Muscle of leg (tissue), 16 donors: ENCODE measurements at places on chromosomes 1 and 21. TPM values are rescaled to one million over a fixed set of nuclear protein-coding genes. Genes with fewer than 3 reads are reported as not detected.

THEM5 gene
- total RNA-seq: not detected

MAP10 gene
- 2.9 TPM for total RNA-seq

FAM3B gene
- total RNA-seq: 0.27 TPM

LMOD1 gene
- 48.3 TPM for total RNA-seq

ZNF648 gene
- 0.04 TPM for total RNA-seq

KIRREL1 gene
- 26.2 TPM for total RNA-seq

GRCh38 chr1:109764561-109765482, 1.1 kb upstream of the EPS8L3 start:
- no peak for DNase-seq

GRCh38 chr1:159228554-159228953, 23.9 kb downstream of the ACKR1 start:
- DNase-seq: no peak

GRCh38 chr1:184191181-184191621, 139.7 kb downstream of the TSEN15 start:
- peak; percentile 98 for DNase-seq

GRCh38 chr1:81477710-81478109, 323.0 kb upstream of the ADGRL2 start:
- DNase-seq: peak; percentile 77

DNA sequence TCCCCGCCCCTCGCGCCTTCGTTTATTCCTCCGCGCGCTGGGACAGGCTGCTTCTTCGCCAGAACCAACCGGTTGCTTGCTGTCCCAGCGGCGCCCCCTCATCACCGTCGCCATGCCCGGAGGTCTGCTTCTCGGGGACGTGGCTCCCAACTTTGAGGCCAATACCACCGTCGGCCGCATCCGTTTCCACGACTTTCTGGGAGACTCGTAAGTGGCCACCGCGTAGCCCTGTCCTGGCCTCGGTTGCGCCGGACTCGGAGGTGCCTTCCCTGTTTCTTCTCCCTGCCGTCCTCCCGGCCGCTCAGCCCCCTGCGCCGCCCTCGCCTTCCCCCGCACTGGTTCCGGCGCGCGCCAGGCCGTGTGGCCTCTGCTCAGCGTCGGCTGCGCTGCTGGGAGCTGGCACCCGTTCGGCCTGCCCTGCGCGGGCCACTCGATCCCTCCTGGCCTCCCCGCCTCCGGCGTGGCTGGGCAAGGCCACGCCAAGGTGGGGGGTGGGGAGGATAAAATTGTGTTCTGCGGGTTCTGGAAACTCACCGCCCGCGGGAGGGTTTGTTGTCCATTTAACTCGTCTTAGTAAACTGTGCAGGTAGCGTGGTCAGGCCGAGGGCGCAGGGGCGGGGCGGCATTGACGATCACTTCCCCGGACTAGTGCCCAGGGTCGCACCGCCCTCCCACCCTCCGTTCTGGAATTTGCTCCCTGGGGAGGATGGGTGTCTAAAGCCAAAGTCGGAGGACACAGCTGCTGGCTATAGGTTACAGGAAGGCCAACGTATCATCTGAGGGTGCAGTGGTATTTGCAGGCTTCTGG, at the start of gene PRDX6:
TSS of gene PRDX6 (plus strand) at position 50 of the 808 bp plus-strand sequence. CDS start at position 113, 63 bp downstream.
- peak; percentile 69 for DNase-seq

- DNase-seq: no peak
Observed at GRCh38 chr1:2198571-2198970, 4.0 kb upstream of the FAAP20 start.

- no peak for DNase-seq
Observed at GRCh38 chr21:29115899-29116298, 14.5 kb upstream of the MAP3K7CL start.

DNA sequence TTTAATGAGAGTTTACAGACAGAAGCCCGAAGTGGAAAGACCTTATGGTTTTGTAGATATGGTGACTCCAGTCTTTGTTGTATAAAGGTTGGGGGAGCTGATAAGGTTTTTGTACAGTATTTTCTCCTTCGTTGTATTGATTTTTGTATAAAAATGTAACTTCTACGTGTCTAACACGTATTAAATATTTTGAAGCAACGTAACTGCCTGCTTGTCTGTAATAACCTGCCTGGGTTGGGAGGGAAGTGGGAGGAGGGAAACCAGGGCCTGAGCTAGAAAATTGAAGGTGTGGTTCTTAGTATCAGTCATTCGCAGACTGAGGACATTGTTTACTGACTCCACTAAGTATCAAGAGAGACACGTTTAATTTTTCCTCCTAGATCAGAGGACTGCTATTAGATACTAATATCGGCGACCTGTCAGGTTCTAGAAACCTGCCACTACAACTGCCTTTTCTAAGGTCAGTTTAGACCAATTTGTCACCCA, 2.2 kb downstream of the IER5 start:
- no peak for DNase-seq

- no peak for DNase-seq
Observed at GRCh38 chr1:75630004-75630594, 19.2 kb upstream of the SLC44A5 start.

- DNase-seq: peak; percentile 45
Observed at GRCh38 chr1:11893907-11894251, 32.3 kb downstream of the KIAA2013 start.

DNA sequence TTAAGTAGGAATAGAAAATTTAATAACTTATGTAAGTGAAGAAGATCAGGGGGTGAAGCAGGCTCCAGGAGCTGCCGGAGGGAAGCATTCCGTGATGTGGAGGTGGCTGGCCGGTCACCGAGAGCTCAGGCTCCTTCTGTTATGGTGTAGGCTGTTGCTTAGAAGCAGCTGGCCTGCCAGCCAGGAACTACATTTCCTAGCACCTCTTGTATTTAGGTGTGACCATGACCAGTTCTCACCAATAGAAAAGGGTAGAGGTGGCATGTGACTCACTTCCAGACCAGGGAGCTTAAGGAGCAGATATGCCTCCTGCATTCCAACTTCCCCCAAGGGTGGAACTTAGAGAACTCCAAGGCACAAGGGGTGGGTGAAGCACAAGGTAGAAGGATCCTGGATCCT, 120.7 kb downstream of the ACTL8 start:
- no peak for DNase-seq
